Stimulated activated naive B cell treated with anti-CD40 and anti-IgM and Interleukin-4, amounts not matched to agents 10 μg/mL and 1 μg/mL and 100 μg/mL, for 72 hours (primary cell): ENCODE measurements at places on chromosomes 5 and 9.

DNA sequence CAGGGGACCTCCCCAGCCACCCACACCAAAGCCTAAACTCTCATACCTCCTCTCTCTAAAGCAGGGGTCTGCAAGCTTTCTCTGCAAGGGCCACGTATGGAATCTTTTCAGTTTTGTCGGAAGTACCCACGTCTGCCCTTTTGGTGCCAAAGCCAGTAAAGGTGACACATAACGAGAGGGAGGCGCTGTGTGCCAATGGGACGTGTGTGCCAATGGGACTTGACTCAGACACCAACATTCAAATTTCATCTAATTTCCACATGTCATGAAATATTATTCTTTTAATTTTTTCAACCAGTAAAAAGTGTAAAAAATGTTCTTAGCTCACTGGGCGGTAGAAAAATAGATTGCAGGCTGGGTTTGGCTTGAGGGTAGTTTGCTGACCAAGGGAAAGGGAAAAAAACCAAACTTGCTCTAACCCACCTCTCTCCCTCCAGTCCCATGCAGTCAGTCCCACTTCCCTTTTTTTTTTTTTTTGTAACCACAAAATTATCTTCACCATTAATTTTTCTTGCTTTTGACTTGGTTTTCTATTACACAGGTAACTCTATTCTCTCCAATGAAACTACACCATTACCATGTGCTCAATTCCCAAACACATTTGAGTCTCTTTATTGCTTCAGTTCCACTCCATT, 25.5 kb downstream of the OR2V1 start:
- no peak for DNase-seq

- no peak for DNase-seq
These were observed 137.7 kb upstream of the SMIM23 start for GRCh38 chr5:171647904-171648260.

DNA sequence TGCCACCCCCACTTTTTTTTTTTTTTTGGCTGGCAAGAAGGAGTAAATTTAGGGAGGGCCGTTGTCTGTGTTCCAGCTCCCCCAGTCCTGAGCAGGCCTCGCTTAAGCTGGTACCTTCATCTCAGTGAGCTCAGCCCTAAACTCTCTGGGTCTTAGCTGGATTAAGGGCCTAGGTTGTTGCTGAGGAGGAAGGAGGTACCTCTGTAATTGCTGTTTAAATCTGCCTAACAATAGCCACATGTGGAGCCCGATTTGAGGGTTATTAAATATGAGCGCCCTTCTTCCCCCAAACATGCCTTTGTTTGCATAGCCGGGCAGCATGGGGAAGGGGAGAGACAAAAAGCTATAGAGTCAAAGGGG, 179.0 kb upstream of the PITX1 start:
- no peak for DNase-seq

DNA sequence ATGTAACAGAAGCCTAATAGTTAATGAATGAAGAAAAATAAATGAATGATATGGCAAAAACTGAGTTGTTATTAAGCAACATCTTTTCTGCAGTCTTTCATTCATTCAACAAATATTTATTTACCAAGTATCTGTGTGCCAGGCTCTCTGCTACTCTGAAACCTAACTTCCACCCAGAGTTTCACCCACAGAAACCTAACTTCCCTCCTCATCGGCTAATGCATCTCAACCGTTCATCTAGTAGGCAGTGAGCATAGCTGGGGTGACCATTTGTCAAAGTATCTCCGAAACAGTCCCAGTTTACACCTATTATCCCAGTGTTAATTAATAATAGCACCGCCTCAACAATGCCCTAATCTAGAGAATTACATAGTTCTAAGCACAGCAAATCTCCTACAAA, 1.5 kb downstream of the TTC39B start:
- DNase-seq = no peak
